Stimulated activated CD8-positive, alpha-beta memory T cell treated with anti-CD3 and anti-CD28 coated beads, Interleukin-15, amount 100 ng/mL, for 4 hours (primary cell): ENCODE measurements at places on chromosomes 2 and 18.

DNA sequence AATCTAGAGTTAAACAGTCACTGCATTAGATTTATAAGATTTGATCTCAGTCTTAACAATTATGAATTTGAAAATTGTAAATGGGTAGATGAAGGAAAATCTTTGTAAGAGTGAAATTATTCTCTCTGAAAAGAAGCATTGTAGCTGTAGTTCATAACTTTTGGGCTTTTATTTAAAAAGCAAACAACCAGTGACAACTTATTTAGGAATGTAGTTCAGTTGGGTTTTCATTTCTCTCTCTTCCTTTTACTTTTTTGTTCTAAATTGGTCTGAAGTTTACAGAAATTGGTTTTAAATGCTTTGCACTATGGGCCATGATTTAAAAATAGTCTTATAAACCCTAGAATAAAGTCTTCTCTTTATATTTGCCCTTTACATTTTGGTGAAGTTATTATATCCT, 296.6 kb downstream of the GULP1 start:
- no peak for DNase-seq

- DNase-seq: no peak
Measured at GRCh38 chr18:52694804-52695203, 354.8 kb downstream of the DCC start.

DNA sequence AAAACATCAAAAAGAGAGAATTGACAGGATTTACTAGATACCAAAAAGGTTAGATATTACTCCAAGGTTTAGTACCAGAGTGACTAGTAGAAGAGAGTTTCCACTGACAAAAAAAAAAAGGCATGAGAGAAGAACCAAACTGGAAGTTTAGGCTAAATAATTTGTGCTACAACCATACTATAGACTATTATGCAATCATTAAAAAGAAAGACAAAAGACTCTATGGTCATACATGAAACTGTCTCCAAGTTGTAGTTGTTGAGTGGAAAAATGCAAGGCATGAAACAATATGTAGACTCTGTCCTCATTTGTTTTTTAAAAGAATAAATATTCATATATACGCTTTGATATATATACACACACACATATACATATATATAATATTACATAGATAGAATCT, 1.7 kb upstream of the EXOC6B start:
- no peak for DNase-seq

GRCh38 chr2:44267796-44268648, 7.3 kb upstream of the SLC3A1 start:
- no peak for DNase-seq

GRCh38 chr2:199488772-199489400, 31.1 kb upstream of the SATB2 start:
- no peak for DNase-seq
